Left ventricle myocardium inferior (tissue), 1 donor: ENCODE measurements at places on chromosomes 1 and 21. TPM values are rescaled to one million over a fixed set of nuclear protein-coding genes. Genes with fewer than 3 reads are reported as not detected.

Gene FCER1G
- 22.0 TPM for total RNA-seq

Gene LCE6A
- not detected for total RNA-seq

- peaks cover 30% of the 10 kb centered on the region for H3K4me1 ChIP-seq
- H3K36me3 ChIP-seq = no peaks in the 10 kb centered on the region
- no peaks in the 10 kb centered on the region for H3K27me3 ChIP-seq
- peak within 1 kb of the TSS; percentile 87 for H3K27ac ChIP-seq
These were observed at the start of gene GNG12 for GRCh38 chr1:67832737-67833601. TSS of gene GNG12 (minus strand) at chr1:67833467. CDS start at chr1:67707686, 125,781 bp downstream.

DNA sequence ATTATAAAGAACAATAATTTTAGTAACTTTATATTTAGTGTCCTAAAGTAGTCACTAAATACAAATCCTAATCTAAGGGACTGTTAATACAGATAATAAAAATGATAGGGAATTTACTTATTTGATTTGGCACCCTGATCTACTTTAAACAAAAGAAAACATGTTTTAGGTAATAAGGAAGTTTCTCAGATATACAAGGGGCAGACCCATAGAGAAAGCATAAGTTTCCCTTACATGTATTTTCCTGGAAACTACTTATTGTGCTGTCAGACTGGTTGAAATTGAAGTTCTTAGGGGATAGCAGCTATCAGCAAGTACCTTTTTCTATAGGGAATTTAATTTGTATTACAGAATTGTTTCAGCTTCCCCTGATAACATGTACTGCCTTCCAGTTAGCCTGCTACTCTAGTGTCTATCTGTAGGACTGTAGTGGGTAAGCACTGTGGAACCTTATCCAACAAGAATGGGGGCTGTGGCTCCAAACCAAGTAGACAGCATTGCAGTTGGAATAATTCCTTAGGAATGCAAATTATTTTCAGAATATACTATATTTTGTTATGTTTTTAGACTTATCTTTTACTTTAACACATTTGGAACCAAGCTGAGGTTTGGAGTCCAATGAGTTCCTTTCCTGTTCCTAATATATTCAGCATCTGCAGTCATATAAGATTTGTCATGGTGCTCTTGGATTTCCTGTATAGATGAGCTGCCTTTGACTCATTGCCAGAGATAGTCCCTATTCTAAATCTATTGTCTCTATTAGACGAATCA, 14.7 kb downstream of the MSH4 start:
- DNase-seq = no peak
- H3K36me3 ChIP-seq = peaks cover 11% of the 10 kb centered on the region
- no peak overlapping the region for H3K27ac ChIP-seq

- DNase-seq = no peak
- H3K4me3 ChIP-seq = no peak overlapping the region
- H3K27ac ChIP-seq = no peak overlapping the region
- H3K36me3 ChIP-seq = no peaks in the 10 kb centered on the region
- H3K27me3 ChIP-seq = no peaks in the 10 kb centered on the region
These were observed 816.4 kb downstream of the KCNT2 start for GRCh38 chr1:195791796-195792195.
